ENCODE measurements at places on chromosomes 6 and 20.

DNA sequence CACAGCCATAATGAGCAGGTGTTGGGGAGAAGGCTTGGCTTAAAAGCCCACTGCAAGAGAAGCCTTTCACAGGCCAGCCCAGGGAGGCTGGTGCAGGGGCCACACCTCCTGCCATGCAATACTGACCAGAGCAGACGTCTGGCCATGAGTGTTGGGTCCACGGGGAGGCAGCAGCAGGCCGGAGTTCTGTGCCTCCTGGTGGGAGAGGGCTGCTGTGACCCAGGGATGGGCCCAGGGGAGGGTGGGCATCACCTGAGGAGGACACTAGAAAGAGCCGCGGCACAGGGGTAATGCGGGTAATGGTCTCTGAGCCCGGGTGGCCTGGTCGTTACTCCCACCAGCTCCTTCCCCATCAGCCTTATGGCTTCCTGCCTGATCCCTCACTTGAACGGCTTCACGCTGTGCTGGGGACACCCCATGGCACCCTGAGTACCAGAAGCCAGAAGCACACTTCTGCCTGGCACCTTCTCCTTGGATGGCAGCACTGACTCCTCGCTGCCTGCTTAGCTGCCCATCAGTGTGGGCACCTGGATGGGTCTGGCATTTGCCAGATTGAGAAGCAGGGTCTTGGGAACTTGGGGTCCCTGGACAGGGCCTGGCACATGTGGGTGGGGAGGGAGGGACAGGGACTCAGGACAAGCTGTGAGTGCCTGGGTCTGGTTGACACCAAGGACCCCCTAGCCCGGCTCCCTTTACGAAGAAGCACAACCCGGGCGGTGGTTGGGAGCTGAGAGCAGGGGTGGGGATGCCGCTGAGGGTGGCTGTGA, 108.8 kb downstream of the ASXL1 start:
- DNase-seq: no peak

DNA sequence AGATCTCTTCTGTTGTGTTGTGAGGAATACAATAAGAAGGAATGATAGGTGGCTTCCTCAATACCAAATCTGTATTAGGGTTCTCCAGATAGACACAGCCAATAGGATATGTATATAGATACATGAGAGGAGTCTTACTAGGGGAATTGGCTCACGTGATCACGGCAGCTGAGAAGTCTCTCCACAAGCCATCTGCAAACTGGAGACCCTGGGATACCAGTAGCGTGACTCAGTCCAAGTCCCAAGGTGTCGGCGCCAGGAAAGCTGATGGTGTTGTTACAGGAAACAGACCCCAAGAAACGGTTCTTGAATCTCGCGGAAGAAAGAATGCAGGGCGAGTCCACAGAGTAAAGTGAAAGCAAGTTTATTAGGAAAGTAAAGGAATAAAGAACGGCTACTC, 61.4 kb downstream of the SYTL3 start:
- no peak for DNase-seq

GRCh38 chr6:33768644-33769120, 20.2 kb downstream of the LEMD2 start:
- peak; percentile 38 for DNase-seq

GRCh38 chr20:41888434-41888833, 270.3 kb upstream of the CHD6 start:
- DNase-seq: no peak

GRCh38 chr6:135176058-135176457, 5.0 kb upstream of the MYB start:
- DNase-seq: no peak

- DNase-seq: peak; percentile 89
These were observed 32.0 kb upstream of the PCMTD2 start for GRCh38 chr20:64223526-64224067.

GRCh38 chr6:109306733-109307132, 75.5 kb downstream of the CD164 start:
- DNase-seq: no peak

DNA sequence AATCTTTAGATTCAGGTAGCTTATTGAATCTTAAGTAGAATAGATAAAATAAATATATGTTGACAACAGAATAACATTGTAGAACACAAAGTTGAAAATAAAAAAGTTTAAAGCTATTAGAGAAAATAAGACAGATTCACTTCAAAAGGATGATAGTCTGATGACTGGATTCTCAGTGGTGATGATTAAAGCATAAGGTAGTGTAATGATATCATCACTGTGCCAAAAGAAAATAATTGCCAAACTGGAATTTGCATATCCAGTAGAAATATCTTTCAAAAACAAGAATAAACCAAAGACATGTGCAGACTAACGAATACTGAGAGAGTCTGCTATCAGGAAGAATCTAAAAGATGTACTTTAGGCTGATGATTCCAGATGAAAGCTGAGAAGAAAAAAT, 30.2 kb downstream of the ENPP1 start:
- no peak for DNase-seq

DNA sequence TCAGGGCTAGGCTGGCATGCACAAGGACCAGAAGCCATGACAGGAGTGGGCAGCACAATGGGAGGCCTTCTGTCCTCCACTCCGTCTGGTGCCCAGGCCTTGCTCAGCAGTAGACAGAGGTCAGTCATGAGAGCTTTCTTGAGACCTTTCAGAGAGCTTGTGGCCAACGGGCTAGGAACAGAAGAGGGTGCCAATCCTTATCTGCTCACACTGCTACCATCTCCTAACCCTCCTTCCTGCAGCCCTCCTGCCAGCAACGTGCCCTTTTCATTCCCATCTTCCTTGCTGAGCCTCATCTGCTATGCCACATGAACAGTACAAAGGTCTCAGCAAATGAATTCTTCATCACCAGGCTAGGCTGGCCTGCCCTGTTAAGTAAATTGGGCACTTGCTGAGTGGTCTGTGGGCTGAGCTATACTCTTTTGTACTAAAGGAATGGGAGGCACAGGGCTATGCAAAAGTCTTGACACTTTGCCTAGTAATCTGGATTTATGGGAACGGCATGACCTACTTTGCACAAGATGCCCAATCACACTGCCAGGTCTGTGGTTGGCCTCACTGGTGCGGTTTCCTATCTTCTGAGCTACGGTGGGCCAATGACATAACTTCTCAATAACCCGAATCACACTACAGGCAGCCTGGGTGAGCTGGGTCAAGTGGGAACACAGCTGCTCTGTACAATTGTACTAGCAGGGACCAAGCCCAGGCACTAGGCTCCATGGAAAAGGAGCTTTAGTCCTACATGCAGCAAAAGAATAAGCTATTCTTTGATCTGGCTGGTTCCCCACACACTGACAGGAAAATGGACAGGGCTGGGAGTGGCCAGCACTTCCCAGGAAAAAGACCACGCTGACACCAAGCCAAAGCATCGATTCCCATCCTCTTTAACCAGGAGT, 47.8 kb downstream of the ELOVL5 start:
- no peak for DNase-seq

DNA sequence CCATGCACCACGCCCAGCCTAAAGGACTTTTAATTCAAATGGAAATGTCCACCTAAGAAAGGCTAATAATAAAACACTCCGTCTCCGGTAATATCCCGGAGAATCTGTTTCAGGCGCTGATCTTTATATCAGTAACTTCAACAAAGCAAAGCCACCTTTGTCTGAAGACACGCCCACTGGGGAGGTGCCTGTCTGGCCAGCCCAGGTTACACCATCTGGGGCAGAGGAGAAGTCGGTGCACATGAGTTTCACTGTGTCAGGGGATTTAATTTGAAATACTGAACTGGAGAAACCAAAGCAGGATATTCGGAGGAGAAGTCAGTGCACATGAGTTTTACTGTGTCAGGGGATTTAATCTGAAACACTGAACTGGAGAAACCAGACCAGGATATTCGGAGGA, 9.4 kb downstream of the SERPINB6 start:
- DNase-seq: no peak

GRCh38 chr6:168015009-168015408, 17.5 kb downstream of the KIF25 start:
- no peak for DNase-seq

GRCh38 chr6:56595490-56596122, 47.1 kb downstream of the DST start:
- DNase-seq: no peak

DNA sequence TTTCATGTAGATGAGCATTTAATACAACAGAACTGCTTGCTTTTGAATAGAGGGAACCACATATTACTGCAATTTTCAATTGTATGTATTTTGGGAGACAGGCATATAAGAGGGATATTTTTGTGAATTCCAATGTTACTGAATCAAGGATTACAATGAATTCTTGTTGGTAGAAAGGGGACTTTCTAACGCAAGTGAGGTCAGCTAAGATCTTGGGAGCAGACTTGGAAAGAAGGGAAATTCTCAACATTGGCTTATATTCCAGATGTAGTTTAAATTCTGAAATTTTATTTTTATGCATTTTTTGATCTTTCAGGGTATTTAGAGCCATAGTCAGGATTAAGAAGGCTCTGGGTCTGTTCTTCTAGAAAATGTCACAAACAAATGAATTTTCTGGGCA, 43.3 kb upstream of the CTAGE9 start:
- DNase-seq: no peak

DNA sequence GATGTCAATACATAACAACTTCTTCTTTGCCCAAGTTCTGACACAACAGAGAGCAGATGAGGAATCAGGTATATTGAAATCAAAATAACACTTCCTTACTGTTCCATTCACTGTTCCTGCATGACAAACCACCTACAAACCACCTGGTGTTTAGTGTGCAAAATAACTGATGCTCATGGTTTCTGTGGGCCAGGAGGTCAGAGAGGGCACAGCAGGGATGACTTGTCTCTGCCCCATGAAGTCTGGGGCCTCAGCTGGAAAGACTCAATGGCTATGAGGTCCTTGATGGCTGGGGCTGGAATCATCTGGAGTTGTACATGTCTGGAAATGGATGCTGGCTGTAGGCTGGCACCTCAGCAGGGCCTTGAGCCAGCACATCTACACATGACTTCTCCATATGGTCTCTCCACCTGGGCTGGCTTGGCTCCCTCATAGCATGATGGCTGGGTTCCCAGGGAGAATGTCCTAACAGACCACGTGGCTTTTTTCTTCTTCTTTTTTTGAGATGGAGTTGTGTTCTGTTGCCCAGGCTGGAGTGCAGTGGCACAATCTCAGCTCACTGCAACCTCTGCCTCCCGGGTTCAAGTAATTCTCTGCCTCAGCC, 7.4 kb upstream of the COX4I2 start:
- DNase-seq: no peak

- no peak for DNase-seq
These were observed 206.0 kb downstream of the CD109 start for GRCh38 chr6:73901986-73902385.

DNA sequence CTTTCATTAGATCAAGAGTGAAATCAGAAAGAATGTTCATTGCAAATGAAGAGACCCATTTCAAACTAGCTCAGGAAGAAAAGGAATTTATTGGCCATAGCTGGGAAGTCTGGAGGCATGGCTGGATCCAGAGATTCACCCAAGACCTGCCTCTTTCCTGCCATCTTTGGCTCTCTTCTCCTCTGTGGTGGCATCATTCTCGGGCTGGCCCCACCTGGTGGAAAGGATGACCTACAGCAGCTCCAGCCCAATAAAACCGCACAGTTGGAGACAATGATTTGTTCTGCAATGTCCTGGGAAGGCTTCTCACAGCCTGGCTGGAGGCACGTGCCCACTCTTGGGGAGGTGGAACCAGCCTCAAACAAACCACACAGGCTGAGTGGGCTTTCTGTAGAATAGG, 18.1 kb upstream of the FERMT1 start:
- DNase-seq: no peak

- DNase-seq: peak; percentile 21
These were observed 1.6 kb downstream of the ITPR3 start for GRCh38 chr6:33622456-33623431.

GRCh38 chr6:122800906-122801305, 11.8 kb downstream of the SMPDL3A start:
- no peak for DNase-seq

GRCh38 chr6:70651326-70651905, 16.3 kb upstream of the SMAP1 start:
- no peak for DNase-seq

DNA sequence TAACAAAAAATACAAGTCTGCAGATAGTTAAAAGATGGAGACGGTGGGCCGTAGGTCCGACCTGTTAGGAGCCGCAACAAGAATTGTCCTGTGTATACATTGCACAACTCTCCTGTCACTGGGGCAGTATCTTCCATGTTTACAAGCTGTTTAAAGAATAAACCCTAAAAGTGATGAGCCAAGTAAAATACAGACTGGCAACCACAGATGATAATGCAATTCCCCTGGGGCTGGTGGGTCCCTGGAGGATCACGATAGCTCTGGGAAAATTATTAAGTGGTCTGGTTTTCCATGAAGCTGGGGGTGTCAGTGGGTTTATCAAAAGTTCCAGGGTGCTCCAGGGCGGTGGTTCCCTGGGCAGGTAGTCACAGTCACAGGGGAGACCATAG, 8.1 kb upstream of the FAM50B start:
- DNase-seq: no peak

DNA sequence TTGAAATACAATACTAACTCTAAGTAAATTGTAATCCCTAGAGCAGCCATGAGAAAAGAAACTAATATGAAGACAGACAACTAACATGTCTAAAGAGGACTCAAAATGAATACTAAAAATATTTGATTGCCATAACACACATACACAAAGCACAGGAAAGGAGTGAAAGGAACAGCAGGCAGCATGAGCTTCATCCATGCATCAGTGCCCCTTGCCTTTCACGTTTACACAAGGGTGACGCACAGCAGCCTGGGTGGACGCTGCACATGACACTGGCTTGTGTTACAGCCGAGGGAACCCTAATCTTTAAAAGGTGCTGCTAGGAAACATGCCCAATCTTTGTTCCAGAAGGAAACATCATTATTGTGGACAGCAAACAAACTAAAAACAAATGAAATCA, 123.5 kb downstream of the MAN1A1 start:
- no peak for DNase-seq

DNA sequence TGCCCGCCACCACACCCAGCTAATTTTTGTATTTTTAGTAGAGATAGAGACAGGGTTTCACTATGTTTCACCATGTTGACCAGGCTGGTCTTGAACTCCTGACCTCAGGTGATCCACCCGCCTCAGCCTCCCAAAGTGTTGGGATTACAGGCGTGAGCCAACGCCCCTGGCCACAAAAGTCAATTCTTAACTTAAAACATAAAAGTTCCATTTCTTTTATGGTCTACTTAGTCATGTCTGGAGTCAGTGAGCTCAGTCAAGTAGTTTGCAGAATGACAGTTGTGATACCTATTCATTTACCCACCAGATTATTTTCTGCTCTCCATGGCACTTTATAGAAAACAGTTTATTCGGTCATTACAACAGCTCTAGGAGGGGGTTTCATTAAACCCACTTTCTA, 103.1 kb upstream of the ESR1 start:
- no peak for DNase-seq

- DNase-seq: no peak
These were observed 24.6 kb downstream of the MTFR2 start for GRCh38 chr6:136225496-136225895.
